ENCODE measurements at places on chromosomes 7 and 10.

GRCh38 chr10:122244001-122244975 lies 26.8 kb upstream of the BTBD16 start:
- DNase-seq, result no peak

DNA sequence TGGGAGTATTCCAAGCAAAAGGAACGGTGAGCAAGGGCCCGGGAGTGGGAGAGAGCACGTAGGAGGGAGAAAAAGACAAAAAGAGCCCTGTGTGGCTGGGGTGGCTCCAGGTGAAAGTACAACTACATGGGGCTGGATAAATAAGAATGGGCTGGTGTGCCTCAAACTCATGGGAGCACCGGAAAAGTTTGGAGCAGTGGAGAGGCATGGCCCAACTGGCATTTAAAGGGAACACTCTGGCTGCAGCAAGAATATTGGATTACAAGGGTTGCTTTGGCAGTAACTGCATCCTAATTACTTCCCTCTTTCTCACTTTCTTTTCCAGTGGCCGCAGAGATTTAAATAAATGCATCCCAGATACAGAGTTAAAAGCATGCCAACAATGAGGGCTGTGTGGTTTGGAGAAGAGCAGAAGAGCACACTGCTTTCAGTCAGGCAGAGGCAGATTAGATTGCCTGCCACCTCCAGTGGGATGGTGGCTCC lies 39.1 kb upstream of the HERPUD2 start:
- DNase-seq, result no peak

DNA sequence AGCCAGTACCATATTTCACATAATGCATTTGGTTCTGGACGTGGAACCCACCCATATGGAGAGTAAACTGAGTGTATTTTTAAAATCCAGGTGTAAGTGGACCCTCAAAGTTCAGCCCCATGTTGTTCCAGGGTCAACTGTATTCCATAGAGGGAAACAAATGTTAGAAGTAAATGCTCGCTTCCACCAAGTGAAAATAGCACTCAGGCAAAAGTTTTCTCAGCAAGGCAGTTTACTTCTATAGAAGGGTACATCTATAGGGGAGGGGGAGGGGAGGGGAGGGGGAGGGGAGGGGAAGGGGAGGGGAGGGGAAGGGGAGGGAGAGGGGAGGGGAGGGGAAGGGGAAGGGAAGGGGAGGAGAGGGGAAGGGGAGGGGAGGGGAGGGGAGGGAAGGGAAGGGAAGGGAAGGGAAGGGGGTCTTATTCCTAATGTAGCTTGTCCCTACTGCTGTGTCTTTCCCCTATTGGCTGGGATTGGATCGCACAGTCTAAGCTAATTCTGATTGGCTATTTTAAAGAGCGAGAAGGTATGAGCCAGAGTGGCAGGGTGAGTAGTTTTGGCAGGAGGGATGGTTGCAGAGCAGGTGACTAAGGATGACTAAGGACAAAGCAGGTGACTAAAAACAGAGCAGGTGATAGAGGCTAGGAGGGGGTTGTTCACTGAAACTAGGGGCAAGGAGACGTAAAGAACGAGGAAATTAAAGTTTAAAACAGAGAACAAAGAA lies 29.1 kb downstream of the GARIN1A start:
- DNase-seq, result no peak

DNA sequence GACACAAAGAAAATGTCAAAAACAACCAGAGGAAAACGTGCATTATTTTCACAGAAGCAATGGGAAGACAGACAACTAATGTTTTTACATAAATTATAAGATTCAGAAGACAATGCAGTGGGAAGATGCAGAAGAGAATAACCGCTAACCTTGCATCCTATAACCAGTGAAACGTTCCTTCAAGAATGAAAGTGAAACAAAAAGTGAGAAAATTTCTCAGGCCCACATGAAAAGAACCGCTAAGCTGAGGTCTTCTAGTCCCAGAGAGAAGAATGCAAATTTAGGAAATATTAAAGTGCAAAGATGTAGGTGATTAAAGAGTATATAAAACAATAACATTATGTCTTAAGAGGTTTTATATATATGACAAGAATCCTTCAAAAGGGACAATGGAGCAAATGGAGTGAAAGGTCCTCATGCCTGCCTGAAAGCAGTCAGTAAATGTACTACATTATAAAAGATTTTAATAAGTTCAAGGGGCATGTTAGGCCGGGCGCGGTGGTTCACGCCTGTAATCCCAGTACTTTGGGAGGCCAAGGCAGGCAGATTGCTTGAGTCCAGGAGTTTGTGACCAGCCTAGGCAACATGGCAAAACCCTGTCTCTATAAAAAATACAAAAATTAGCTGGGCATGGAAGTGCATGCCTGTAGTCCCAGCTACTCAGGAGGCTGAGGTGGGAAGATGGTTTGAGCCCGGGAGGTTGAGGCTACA lies 43.1 kb upstream of the DDC start:
- DNase-seq, result no peak

- DNase-seq, result no peak
Observed at GRCh38 chr10:22573820-22574569, 140.4 kb downstream of the PIP4K2A start.

DNA sequence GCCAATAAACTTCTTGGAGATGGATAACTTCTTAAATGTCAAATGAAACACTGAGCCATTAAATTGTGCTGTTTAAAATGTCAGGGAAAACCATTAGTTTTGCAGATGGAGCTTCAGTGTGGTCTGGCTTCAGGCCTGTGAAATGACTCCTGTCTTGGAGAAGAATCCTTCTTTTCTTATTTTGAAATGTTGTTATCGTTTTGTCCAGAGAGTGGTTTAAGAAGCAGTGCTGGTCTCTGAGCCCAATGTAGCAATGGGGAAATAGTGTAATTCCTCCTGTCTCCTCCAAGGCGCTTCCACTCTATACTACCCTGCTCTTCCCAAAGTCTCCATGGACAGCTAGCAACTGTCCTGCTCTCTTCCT lies 177.6 kb downstream of the REEP3 start:
- DNase-seq, result no peak

GRCh38 chr10:70145166-70145665 lies 1.3 kb downstream of the TYSND1 start:
- DNase-seq, result no peak

DNA sequence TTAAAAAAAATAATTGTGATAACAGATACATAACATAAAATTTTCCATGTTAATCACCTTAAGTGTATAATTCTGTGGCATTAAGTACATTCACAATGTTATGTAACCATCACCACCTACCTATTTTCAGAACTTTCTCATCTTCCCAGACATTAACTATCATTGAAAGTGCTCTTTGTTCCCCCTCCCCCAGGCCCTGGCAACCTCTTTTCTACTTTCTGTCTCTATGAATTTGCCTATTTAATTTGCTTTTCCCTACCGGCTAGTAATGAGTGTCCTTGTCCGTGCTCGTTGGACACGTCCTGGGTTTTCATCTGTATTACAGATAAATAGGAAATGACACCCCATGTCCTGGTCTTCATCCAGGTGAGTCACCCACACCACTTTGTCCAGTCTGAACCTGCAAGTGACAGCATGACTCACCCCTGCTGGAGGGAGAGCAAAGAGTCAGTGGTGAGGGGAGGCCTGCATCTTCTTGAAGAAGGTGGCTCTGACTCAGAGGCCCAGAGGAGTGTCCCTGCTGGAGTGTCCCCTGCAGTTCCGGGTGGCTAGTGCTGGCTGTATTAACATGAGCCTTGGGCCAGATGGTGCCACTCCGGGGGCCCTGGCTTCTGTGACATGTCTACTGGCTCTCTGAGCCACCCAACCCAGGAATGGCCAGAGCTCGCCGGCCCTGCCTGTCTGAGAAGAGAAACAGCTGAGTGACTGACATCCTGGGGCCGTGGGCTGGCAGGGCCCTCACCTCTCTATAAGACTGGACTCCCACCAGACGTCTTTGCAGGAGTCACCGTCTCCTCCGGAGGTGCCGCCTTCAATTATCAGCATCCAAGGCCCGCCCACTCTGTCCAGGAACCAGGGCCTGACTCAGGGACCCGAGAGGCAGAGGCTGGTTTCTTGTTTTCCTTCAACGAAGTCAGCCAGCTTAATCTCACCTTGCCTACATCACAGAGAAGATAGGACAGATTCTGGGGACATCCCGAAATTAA lies 503.2 kb upstream of the MKI67 start:
- DNase-seq, result no peak

- no peak for DNase-seq
Observed at GRCh38 chr10:76382381-76382851, 951.0 kb downstream of the LRMDA start.

GRCh38 chr10:3226960-3227744 lies 54.6 kb upstream of the PITRM1 start:
- DNase-seq, result no peak

- no peak for DNase-seq
Observed at GRCh38 chr7:2602406-2603043, 29.3 kb upstream of the TTYH3 start.

- DNase-seq, result no peak
Observed at GRCh38 chr7:117698018-117698417, 175.2 kb downstream of the CTTNBP2 start.

DNA sequence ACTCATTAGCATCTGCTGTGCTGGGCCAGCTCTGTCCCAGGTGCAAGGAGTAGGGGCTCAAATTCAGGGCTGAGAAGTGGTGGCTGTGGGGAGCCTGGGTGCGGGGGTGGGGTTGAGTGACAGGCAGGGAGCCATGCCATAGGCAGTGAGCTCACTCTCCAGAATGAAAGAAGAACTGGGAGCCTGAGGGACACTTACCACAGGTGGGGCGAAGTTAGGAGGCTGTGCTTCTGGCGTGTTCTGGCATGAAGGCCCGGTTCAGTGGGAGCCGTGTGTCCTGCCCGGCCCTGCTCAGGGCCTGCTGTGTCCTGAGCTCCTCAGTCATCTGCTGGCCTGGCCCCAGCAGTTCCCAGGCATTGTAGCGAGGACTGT lies 62.5 kb downstream of the MKI67 start:
- DNase-seq, result peak; percentile 28

GRCh38 chr7:84162584-84162983 lies 32.0 kb downstream of the SEMA3A start:
- DNase-seq, result no peak

- DNase-seq, result no peak
Observed at GRCh38 chr7:121515630-121516401, 119.7 kb upstream of the FAM3C start.

DNA sequence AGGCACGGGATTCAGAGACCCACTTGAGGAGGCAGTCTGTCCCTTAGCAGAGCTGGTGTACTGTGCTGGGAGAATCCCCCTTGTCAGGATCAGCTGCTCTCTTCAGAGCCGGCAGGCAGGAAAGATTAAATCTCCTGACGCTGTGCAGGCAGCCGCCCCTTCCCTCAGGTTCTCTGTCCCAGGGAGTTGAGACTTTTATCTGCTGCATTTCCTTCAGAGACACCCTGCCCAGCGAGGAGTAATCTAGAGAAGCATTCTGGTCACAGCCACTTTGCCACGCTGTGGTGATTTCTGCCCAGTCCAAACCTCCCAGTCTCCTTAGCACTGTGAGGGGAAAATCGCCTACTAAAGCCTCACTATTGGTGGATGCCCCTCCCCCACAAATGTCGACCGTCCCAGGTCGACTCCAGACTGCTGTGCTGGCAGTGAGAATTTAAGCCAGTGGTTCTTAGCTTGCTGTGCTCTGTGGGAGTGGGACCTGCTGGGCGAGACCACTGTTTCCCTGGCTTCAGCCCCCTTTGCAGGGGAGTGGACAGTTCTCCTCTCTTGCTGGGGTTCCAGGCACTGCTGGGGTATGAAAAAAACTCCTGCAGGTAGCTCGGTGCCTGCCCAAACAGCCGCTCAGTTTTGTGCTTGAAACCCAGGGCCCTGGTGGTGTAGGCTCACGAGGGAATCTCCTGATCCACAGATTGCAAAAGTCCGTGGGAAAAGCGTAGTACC lies 265.4 kb downstream of the ZWINT start:
- no peak for DNase-seq

GRCh38 chr10:33524966-33525365 lies 190.5 kb upstream of the NRP1 start:
- no peak for DNase-seq

GRCh38 chr10:124221356-124222317 lies 128.2 kb upstream of the CHST15 start:
- no peak for DNase-seq

GRCh38 chr10:2817940-2818636 lies 249.3 kb upstream of the PFKP start:
- DNase-seq, result no peak

- DNase-seq, result no peak
Observed at GRCh38 chr7:39606352-39606751, 17.0 kb upstream of the RALA start.

GRCh38 chr7:76179686-76180085 lies 22.0 kb upstream of the SRRM3 start:
- no peak for DNase-seq

All from stimulated activated CD4-positive, alpha-beta T cell treated with anti-CD3 and anti-CD28 coated beads, Interleukin-4, amount 100 ng/mL, for 48 hours (primary cell).